ENCODE measurements at places on chromosomes 3 and 15.

GRCh38 chr15:85828874-85829273, 34.1 kb upstream of the KLHL25 start:
- no peak for DNase-seq

DNA sequence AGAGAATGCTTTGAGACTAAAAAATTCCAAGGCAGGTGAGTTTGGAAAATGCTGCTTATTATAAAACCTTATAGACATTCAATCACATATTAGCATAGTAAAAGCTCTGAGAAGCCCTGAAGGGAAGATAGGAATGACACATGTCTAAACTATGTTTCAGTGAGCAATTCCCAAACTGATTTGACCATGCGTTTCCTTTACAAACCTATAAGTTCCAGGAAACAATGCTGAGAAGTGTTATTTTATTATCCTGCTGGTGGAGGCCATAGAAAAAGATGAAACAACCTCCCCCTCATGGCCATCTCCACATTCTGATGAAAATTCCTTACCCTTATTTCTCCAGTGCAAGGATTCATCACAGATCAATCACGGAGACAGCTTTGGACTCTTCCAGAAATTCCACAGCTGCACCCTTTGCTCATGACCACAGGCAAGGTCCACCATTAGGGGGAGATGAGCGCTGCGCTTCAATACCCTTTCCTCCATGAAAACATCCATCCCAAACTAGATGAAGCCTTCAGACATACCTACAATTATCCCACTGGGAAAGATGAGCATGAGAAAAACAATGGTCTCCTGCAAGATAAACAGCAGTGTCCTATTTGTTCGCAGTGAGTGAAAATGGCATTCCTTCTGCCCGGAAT, 372.1 kb downstream of the MAGI1 start:
- DNase-seq: no peak

- no peak for DNase-seq
These were observed 195.2 kb downstream of the PDCD6IP start for GRCh38 chr3:33993631-33994030.

DNA sequence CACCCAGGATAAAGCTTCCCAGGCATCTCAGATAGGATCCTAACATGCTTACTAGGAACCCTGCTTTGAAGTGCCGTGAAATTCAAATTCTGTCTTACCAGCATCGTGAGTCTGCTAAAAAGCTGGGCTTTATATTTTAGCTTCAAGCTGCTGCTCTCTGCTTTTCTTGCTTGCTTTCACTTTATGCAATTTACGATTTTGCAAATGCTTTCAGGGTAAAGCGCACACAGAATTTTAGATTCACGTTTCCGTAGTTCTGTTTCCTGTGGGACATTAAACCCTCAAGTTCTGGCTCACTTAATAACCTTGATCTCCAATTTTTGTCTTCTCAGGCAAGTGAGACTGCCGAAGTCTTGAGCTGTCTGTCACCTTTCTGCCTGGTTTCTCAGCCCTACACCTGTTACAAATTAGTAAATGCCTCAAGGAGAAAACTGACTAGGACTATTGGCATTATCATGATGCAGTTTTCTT, 170.5 kb upstream of the TGFBR2 start:
- DNase-seq: no peak
